Lower lobe of right lung (tissue), 2 donors: ENCODE measurements at places on chromosomes 4 and X. TPM values are rescaled to one million over a fixed set of nuclear protein-coding genes. Genes with fewer than 3 reads are reported as not detected.

DNA sequence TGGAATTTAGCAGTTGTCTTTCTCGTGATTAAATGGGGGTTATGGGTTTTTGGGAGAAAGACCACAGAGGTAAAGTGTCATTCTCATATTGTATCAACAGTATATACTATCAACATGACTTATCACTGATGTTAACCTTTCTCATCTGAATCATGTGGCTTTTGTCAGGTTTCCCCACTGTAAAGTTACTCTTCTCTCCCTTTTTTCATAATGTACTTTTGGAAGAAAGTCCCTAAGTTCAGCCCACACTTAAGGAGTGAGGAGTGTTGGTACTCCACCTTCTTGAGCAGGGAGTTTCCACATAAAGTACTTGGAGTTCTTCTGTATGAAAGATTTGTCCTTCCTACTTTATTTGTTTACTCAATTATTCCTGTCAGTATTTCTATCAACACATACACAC is 169.9 kb downstream of the ZNF330 start:
- H3K27ac ChIP-seq = no peak overlapping the region

GRCh38 chr4:118746251-118746919 is 61.2 kb downstream of the METTL14 start:
- no peak overlapping the region for H3K27ac ChIP-seq
- peaks cover 59% of the 10 kb centered on the region for H3K36me3 ChIP-seq
- DNase-seq = no peak
- H3K4me1 ChIP-seq = peaks cover 7% of the 10 kb centered on the region

The TREX2 gene
- total RNA-seq = 0.80 TPM

The MAGEC3 gene
- not detected for total RNA-seq

DNA sequence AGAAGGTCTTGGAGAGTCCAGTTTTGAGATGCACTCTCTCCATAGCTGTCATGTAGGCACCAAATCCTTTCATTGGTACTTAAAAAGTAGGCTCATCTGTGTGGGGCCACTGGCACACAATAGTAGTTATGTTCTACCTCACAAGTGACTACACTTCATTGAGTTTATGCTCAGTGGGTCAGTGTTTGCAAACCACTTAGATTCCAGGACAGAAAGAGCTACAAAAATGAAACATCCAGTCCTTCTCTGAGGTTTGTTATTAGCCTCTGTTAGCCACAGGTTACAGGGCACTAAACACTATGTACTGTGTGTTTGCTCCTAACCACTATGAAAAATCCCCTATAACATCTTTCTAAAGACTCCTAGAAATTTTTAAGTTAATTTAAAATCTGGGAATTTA is 13.8 kb downstream of the RAB28 start:
- no peak for DNase-seq
- H3K27me3 ChIP-seq = no peaks in the 10 kb centered on the region
- no peak overlapping the region for H3K27ac ChIP-seq

DNA sequence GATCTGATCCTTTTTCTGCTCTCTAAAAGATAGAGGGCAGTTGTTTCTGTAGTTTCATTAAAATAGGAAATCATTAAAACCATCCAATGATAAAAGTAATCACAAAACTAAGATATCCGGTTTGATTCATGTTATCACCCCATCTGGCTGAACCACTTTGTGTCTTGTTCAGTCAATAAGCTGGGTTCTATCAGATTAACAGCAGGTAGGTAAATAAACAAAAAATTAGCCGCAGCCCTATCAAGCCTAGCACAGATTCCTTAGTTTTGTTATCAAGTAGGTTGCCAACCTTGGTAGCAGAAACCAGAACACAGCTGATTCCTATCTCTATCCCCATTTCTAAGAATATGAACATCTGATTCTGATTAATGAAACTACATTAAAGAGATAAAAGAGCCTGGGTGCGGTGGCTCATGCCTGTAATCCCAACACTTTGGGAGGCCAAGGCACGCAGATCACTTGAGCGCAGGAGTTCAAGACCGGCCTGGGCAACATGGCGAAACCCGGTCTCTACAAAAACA is 118.6 kb upstream of the PLAC1 start:
- no peaks in the 10 kb centered on the region for H3K4me1 ChIP-seq
- DNase-seq = no peak
- H3K27ac ChIP-seq = no peak overlapping the region
- H3K36me3 ChIP-seq = peaks cover 31% of the 10 kb centered on the region
- H3K27me3 ChIP-seq = no peaks in the 10 kb centered on the region
- H3K4me3 ChIP-seq = no peak overlapping the region

The TACC3 gene
- total RNA-seq = 19.3 TPM

DNA sequence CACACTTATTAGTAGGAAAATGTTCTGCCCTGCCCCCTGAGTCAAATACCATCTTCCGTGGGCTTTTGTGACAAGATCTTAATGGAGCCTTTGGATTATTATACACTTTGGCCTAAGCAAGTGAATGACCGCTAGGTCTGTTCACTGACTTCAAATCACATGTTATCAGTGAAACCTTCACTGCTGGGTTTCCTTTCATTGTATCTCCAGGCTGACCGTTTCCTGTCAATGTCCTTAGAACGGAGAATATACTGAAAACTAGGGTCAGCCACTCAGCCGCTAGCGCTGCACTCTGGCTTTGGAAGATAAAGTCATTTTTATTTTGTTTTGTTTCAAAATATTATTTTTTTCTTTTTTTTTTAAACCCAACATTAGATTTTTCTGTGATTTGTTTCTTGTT is 107.0 kb upstream of the TLL1 start:
- H3K4me3 ChIP-seq = no peak overlapping the region
- no peaks in the 10 kb centered on the region for H3K27me3 ChIP-seq
- no peak for DNase-seq
- H3K36me3 ChIP-seq = no peaks in the 10 kb centered on the region

The RNF212 gene
- total RNA-seq = 6.8 TPM

DNA sequence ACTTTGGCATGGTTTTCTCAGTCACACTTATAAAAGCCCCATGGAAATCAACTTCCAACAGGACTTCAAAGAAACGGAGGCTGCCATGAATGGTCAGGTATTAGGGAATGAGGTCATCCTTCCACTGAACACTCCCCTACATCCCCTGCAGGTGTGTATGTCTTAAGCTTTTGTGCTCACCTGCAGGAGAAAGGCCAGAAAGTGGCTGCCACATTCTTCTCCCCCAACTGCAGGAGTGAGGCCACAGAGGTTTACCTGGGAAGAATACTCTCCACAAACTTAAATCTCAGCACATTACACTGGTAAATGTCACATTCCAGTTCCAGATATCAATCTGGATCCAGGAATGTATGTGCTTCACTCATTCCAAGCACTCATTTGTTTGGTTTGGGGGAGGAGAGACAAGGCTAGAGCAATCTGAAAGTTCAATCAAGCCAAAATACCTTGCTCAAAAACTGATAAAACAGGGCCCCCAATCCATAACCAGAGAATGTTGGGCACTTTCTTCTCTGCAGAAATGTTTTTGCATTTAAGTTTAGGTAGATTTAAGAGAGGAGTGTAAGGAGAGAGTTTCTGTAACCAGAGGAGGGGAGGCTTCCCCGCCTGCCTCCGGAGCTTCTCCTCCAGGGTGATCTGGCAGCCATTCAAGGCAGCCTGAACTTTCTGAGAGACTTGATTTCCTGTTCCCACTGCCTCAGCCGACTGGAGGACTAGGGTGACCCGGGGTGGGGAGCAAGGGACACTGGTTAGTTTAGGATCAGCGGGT is 15.4 kb downstream of the FAM9C start:
- H3K36me3 ChIP-seq = no peaks in the 10 kb centered on the region
- no peaks in the 10 kb centered on the region for H3K27me3 ChIP-seq
- H3K4me1 ChIP-seq = peaks cover 15% of the 10 kb centered on the region
- no peak overlapping the region for H3K4me3 ChIP-seq
- peak overlapping the region; percentile 73 for H3K27ac ChIP-seq
- DNase-seq = no peak

The RHOH gene
- total RNA-seq = 9.2 TPM

The GAGE12H gene
- not detected for total RNA-seq

GRCh38 chr4:94537921-94538628 is 86.3 kb downstream of the PDLIM5 start:
- H3K27ac ChIP-seq = no peak overlapping the region
- no peak for DNase-seq
- no peak overlapping the region for H3K4me3 ChIP-seq
- H3K27me3 ChIP-seq = no peaks in the 10 kb centered on the region

The PRDM5 gene
- total RNA-seq = 14.8 TPM

DNA sequence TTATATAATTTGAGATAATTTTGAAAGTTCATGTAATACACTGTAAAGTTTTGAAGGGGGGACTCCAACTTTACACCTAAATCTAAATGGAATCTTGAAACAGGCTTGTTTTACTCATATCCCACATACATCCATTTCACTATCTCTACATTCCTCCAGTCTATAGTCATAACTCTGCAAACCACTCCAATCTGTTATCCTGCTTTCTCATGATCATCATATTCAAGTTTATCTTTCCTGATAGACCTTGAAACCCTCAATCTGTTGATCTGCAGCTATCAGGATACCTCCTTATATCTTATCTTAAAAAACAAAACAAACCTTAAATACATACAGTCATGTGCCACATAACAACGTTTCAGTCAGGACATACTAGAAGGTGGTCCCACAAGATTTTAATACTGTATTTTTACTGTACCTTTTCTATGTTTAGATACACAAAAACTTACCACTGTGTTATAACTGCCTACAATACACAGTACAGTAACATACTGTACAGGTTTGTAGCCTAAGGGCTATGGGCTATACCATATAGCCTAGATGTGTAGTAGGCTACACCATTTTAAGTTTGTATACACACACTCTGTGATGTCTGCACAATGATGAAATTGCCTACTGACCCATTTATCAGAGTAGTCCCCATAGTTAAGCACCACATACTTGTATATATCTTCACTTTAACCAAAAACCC is 14.0 kb downstream of the CHIC2 start:
- H3K4me1 ChIP-seq = peaks cover 14% of the 10 kb centered on the region
- DNase-seq = no peak
- H3K27ac ChIP-seq = no peak overlapping the region
- H3K4me3 ChIP-seq = no peak overlapping the region
